ENCODE measurements at places on chromosomes 13 and 19. TPM values are rescaled to one million over a fixed set of nuclear protein-coding genes. Genes with fewer than 3 reads are reported as not detected.
A peak's percentile ranks its signal among the peaks of the same experiment; 100 is the strongest.

DNA sequence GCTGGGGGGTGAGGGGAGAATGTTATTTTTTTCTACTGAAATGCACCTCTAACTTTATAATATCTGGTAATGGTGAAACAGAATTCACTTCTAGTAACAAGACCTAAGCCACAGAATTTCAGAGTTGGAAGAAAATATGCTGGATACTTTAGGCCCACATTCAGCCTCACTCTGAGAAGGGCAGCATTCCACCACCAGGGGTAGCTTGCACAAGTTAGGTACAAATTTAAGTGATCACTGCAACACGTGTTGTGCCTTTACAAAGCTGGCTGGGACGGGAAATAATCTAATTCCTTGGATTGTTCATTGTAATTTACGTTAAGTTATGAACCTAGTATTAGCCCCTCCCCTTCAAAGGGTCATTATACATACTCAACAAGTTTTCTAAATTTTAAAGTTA is 192.3 kb downstream of the RGCC start:
- no peak for DNase-seq

- DNase-seq = no peak
Measured at GRCh38 chr19:19650331-19650730, 6.9 kb upstream of the GMIP start.

- no peak for DNase-seq
Measured at GRCh38 chr19:45179072-45179891, 698 bp downstream of the BLOC1S3 start.

DNA sequence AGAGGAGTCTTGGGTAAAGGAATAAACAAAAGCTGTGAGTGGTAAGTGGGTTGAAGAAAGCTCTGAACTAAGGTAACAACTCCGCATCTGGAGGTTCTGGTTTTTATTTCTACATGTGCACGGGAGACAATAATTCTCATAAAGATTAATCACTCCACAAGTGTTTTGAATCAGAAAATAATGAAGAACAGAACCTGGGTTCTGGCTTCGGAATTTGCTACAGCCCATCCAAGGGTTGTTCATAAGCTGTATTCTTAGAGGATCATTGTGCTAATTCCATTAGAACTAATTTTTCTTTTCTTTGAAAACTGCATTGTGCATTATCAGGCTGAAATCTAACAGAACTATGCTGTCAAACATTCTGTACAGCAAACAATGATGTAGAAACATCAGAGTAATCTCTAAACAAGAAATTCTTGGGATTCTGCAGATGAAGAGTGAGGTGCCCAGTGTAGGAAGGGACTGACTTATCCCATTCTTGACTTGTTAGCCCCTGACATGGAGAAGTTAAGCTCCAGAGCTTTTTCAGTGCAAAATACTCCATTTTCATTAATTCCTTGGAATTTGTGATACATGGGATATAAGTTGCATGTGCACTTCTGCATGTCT is 368.2 kb downstream of the COG6 start:
- DNase-seq = no peak

DNA sequence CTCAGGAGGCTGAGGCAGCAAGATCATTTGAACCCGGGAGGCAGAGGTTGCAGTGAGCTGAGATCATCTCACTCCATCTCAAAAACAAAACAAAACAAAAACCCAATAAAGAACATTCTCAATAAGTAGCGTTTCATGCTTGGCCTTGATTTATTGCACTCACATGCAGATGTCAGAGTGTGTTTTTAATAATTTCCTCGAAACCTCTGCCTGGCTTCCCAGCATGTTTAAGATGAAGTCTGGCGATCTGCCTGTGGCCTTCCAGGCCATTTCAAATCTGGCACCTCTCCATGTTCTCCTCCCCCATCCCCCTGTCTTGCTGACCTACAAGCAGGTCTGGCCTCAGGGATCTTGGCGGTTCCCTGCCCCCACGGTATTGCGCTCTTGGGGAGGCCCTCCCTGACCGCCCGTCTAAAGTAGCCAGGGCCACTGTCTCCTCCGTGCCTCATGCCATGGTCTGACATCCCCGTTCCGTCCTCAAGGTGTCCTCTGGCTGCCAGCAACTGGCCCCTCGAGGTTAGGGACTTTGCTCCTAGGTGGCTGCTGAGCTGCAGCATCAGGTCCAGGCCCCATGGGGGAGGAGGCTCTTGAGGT is 1.6 kb downstream of the WDR88 start:
- no peak for DNase-seq

GRCh38 chr13:24764276-24764630 is 284 bp downstream of the RNF17 start:
- no peak for DNase-seq

DNA sequence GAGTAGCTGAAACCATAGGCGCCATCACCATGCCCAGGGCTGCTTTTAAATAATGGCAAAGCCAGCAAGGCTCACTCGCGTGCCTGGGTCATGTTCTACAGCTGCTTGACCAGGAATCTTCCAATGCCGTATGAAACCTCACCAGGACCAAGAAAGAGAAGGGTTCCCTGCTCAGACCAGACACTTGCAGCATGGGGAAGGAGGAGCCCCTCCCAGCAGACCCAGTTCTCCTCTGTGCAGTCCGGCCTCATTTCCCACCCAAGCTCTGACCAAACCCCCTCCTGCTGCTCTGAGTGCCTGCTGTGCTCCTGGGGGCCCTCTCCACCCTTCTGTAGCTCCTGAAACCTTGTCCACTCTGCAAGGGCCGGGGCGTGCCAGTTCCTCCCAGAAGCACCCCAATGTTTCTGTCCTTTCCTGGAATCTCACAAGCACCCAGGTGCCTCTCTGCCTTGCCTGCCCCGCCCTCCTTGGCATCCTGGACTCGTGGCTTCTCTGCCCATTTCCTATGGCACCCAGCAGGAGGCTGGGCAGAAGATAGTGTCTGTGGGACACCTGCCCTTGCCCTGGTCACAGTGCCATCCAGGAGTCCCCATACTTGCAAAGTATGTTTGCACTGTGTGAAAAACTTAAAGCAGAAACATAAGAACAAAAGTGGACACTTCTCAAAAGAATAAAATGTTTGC is 6.8 kb upstream of the SLC7A9 start:
- no peak for DNase-seq

- DNase-seq = no peak
Measured at GRCh38 chr13:47039106-47039505, 142.3 kb upstream of the HTR2A start.

DNA sequence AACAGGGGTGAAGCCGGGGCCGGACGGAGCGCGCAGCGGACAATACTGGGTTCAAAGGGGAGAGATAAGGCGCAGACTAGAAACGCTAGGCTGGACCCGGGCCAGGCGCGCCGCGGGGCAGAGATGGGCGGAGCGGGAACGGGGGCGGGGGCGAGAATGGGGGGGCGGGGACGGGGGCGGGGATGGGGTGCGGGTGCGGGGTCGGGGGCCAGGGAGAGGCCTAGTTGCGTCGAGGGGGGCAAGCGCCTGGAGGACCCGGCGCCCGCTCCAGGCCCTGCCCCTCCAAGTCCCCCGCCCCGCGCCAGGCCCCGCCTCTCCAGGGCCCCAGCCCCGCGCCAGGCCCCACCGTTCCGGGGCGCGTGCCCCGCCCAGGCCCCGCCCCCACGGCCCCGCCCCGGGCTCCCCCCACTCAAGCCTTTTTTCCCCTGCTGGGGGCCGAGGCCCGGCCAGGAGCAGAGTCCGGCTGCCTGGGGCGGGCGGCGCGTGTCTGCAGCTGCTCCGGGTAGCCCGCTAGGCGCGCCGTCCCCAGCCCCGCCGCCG is at the start of gene CERS4:
Gene CERS4, plus strand, starts transcription at position 449 of the 540 bp plus-strand sequence. CDS start 41,707 bp downstream, outside the sequence.
- peak; percentile 81 for DNase-seq

GRCh38 chr13:82878536-82878935 is 1003.7 kb downstream of the SLITRK1 start:
- DNase-seq = no peak

DNA sequence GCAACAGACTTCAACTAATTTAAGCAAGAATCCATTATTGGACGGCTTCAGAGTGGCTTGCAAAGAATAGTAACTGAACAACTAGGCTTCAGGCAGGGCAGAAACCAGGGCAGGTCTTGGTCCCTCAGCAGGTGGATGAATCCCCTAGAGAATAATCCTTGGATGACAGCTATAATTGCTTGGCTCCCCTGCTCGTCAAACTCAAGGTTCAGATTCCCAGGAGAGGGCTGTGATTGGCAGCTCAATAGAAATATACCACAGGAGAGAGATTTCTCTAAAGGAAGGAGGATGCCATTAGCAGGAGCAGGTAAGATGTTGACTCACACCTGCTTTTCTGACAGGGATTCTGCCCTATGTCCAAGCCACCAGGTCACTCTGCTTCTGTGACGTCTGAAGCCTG is 89.6 kb upstream of the PCDH8 start:
- no peak for DNase-seq

DNA sequence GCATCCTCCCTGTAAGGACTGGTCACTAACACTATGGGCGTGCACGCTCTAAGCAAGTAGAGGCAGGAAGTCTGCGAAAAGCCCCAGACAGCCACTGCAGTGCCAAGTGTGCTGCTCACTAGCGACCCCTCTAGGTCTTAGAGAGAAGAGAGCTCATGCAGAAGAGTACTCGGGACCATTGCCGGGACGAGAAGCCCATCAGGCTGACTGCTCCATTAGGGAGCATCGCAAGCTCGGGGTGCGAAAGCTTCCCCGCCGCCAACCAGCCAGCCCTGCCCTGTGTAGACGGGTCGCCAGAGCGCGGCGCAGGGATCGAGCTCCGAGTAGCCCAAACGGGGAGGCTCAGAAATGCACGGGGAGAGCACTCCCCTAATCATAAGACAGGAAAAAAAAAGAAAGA is 16.6 kb downstream of the POU4F1 start:
- no peak for DNase-seq

- no peak for DNase-seq
Measured at GRCh38 chr13:35888457-35888883, 242.7 kb downstream of the DCLK1 start.

- no peak for DNase-seq
Measured at GRCh38 chr19:30968841-30969399, 380.3 kb downstream of the TSHZ3 start.

DNA sequence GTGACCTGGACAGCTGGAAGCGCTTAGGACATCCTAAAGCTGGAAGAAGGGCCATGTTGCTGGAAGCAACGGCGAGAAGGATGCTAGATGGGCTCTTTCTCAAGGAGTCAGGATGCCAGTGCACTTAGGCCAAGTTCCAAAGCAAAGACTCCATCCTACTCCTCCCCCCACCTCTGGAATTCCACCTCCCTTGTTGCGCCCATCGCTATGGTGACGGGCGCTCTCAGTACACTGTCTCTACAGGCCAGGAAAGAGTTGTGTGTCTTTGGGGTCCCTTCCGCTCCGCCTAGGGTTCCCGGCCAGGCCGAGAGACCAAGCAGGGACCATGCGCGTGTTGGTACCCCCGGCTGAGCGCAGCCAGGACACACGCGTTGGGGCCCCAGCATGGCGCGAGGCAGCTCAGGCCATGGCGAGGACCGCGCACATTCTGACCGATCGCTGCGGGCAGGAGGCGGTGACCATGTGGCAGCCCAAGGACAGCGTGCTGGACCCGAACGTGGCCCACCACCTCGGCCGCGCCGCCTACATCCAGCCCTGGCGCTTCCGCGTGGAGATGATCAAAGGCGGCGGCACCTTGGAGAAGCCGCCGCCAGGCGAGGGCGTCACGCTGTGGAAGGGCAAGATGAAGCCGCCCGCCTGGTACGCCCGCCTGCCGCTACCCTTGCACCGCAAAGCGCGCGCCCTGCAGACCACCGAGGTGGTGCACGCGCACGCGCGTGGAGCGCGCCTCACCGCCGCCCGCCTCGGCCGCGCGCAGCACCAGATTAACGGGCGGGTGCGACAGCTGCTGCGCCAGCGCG is 31.0 kb upstream of the SLC1A6 start:
- no peak for DNase-seq

- no peak for DNase-seq
Measured at GRCh38 chr13:33208290-33209220, 77.0 kb downstream of the STARD13 start.

GRCh38 chr13:87656306-87656705 is 14.9 kb upstream of the SLITRK5 start:
- no peak for DNase-seq

DNA sequence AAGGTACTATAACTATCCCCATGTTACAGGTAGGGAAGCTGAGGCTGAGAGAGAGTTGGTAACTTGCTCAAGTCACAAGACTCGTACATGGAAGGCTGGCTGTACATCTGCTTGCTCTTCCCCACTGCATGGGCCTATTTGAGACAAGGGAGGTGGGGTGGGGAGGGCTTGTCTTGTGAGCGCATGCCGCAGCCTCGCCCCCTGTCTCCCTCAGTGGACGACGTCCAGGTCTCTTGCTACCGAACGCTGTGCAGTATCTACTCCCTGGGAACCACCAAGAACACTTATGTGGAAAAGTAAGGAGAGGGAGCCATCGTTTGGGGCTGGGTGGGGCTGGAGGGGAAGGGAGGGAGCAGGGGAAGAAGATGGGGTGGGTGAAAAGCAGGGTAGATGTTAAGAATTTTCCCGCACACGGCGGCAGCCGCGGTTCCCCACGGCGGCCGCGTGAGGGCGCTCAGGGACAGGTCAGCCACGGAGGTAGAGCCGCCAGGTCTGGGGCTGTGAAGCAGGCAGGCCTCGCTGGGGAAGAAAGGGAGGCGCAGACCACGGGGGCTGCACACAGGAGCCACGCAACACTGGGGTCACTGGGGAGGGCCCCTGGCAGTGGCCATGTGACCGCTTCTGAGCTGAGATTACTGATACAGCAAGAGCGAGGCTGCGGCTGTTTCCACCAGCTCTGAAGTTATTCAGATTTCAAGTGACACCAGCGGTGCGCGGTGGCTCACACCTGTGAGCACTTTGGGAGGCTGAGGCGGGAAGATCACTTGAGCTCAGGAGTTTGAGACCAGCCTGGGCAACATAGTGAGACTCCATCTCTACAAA is 81.5 kb downstream of the RYR1 start:
- DNase-seq = peak; percentile 70

The ONECUT3 gene
- not detected for total RNA-seq

The CTU1 gene
- 8.9 TPM for total RNA-seq

The B3GNT8 gene
- total RNA-seq = 0.24 TPM

The RDH8 gene
- total RNA-seq = not detected

The GARIN5A gene
- total RNA-seq = 0.67 TPM

The CAPS gene
- 21.6 TPM for total RNA-seq

The PCDH9 gene
- total RNA-seq = 5.6 TPM

The CYP2A6 gene
- not detected for total RNA-seq

The FAM98C gene
- total RNA-seq = 40.0 TPM

The SIGLEC14 gene
- total RNA-seq = 10.5 TPM

The MYO9B gene
- total RNA-seq = 217 TPM

The LRRC8E gene
- total RNA-seq = not detected

The LCP1 gene
- 948 TPM for total RNA-seq
